Colonic mucosa (tissue), 4 donors: ENCODE measurements at places on chromosomes 2 and 18. TPM values are rescaled to one million over a fixed set of nuclear protein-coding genes. Genes with fewer than 3 reads are reported as not detected.

DNA sequence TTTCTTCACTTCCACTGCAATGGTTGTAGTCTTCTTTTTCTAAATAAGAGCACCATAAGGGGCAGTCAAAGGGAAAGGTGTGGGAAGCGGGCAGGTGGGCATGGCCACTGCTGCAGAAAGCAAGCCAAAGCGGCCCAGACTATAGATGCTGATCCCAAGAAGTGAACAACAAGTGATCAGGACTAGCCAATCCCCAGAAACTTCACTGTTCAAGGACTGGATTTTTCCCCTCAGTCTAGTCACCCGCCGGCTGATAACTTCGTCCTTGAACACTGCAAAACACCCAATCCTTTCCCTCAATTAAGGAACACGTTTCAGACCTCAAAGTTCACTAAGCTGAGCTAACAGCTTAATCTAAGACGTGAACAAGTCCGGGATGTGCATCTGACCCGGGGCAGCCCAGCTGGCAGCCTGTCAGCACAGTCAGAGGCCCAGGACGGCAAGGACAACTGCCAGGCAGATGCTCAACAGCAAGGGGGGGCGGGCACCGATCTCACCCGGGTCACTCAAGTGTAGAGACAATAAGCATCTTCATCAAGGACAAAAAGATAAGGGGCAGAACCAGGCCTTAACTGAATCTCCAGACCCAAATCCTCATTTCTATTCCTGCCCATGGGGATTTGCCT lies 59.8 kb downstream of the HDLBP start:
- DNase-seq: no peak

DNA sequence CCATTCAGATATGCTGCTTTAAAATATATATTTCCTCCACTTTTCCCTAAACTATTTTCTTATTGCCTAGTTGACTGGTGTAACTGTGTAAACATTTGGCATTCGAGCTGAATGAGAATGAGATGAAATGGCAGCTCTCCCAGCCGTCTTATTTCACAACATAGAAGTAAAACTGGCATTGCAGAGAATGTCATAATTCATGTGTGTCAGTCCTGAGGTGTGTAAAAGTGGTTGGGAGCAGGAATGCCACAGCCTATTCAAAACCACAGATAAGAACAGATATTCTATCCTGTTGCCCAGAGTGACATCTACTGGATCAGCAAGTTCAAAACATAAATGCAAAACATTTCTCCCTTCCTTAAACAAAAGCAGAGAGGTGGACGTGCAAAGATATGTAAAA lies 565.5 kb upstream of the CHAC2 start:
- DNase-seq: peak; percentile 24

Gene SCYGR8
- not detected for total RNA-seq

DNA sequence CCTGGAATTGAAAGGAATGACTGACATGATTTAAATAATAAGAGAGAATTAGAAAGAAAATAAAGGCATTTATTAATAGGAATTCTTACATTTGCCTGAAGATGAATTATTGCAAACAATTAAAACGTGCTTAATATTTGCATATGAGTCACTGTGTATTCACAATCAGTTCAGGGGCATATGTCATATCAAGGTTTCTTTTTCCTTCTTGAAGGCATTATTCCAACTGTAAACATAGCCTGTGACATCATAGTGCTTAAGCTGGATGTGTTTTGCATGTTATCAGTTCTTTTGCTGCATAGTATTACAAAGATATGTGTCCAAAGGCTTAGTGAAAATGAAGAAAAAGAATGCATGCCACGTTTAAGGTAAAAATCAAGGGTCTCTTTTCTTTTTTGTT lies 80.8 kb downstream of the MEIS1 start:
- no peak for DNase-seq

DNA sequence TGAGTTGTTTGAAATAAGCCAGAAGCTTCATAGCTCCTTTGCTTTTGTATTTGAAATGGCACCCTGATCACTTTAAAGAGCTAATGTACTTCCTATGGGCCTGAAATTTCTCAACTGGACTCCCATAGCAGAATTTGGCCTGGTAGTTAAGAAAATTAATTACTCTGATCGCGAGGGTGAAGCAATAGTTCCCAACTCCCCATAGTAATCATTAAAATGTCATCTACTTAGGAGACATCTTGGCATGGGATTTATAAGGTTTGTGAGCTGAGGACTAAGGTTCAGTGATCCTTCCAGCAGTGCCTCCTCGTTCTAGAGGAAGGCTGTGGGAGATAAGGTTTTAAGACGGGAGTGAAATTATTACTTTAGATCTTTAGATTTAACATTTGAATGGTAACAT lies 581.0 kb downstream of the ARHGAP15 start:
- no peak for DNase-seq

DNA sequence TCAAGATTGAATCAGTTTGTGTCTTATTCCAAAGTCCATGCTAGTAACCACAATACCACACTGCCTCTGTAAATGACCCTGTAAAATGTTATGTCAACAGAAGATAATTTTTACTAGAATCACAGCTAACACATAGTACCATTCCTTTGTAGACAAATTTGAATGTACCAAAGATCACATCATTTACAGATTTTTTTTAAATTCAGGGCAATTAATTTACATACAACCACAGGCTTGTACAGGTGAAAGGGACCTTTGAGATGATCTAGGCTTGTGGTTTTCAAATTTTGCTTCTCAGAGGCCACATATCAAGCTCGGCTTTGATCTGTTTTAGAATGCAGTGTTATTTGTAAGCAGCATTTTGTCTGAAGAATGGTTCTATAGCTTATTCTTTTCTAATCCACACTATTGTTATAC lies 63.8 kb upstream of the PPM1B start:
- DNase-seq: no peak

Gene STAT4
- 2.1 TPM for total RNA-seq

GRCh38 chr18:67179726-67180125 lies 336.8 kb downstream of the DSEL start:
- DNase-seq: no peak

Gene ONECUT2
- 0.05 TPM for total RNA-seq

GRCh38 chr18:4130734-4131719 lies 324.1 kb downstream of the DLGAP1 start:
- no peak for DNase-seq

DNA sequence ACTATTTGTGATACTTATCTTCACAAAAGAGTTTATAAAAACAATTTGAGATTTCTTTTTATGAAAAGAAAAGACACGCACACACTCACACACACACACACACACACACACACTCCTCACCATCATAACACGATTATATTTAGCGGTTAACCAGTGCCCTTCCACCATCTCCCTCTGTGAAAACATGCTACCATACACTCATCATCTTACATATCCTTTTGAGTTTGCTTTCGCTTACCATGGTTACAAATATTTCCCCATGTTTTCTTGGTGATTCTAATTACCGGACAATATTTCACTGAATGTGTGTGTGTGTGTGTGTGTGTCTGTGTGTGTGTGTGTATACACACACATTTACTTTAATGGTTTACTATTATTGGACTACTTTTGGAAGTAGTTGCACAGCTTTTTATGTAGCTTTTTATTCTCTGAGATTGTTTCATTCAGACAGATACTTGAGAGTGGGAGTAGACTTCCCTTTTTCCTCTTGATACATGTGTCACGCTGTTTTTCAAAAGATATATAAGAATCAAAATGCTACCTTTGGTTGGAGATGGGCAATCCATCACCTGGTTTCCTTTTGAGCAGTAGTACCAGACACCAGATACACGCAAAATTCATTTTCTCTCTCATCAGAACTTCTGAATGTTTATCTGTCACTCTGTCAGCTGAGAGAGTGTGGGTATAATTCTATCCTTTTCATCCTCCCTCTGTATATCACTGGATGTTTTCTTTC lies 138.1 kb downstream of the SETBP1 start:
- DNase-seq: no peak

Gene CYBRD1
- 35.6 TPM for total RNA-seq

DNA sequence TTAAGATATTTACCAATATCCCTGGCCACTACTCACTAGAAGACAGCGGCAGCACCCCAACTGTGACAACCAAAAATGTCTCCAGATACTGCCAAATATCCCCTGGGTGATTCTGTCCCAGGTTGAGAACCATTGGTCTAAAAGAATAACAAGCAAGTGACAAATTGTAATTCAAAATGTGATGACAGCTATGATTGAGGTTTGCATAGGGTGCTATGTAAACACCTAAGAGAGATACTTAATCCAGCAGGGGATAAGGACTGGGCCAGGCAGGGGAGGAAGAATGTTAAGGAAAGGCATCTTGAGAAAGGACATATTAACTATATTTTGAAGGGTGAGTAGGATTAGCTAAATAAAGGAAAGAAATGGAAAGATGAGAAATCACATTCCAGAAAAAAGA lies 38.0 kb upstream of the ENOSF1 start:
- DNase-seq: no peak

DNA sequence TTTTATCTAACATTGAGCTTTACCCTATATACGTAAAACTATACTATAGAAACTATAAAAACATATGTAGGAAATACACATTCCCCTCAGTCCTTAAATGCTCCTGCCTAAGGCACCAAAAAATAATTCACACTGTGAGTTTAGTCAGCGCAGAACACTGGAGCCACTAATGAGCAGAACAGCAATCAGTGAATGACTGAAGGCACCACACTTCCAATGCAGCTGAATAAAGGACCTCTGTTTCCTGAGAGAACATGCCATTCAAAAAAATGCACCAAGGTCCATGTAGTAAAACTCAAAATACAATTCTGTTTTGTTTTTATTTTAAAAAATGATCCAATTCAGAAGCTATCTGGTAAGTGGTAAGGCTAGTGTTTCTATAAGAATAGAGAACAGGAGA lies 1280.6 kb upstream of the NRXN1 start:
- DNase-seq: no peak

DNA sequence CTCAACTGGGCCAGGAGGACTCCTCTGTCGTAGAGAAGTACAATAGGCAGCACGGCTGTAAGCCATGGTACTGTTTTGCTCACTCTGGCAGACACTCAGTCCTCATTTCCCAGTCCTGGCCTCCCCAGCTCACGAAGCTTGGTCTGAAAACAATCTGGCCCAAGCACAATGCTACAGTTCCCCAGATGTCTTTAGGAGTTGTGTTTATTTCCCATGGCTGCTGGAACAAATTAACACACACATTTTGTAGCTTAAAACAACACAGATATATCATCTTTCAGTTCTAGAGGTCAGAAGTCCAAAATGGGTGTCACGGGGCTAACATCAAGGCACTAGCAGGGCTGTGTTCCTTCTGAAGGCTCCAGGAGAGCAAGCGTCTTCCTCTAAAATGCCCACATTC lies 13.0 kb downstream of the FABP1 start:
- DNase-seq: no peak

DNA sequence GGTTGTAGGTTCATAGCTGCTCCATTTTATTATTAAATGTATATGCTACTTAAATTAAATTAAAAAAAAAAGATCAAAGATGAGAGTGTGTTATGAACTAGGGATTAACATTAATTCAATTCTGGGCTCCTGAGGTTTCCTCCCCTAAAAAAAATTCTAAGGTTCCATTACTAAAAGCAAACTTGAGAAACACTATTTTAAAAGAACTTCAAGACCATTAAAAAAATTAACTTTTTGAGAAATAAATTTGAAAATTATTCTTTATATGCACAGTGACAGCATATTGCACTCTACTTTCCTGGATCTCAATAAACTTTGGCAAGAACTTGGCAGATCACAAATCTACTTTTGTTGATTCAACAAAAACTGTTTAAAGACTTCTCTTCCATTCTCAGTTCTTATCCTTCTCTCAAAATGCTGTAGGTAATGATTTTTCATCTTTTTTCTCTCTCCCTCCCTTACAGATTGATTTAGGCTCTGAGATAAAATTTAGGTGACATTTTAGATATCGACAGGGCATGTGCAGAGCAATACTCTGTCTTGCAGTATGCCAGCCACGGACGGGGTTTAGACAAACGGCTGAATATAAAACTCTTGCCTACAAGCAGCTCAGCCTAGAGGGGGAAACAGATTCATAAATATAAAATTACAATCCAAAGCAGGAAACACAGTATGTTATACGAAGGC lies 592 bp upstream of the MARS2 start:
- no peak for DNase-seq

DNA sequence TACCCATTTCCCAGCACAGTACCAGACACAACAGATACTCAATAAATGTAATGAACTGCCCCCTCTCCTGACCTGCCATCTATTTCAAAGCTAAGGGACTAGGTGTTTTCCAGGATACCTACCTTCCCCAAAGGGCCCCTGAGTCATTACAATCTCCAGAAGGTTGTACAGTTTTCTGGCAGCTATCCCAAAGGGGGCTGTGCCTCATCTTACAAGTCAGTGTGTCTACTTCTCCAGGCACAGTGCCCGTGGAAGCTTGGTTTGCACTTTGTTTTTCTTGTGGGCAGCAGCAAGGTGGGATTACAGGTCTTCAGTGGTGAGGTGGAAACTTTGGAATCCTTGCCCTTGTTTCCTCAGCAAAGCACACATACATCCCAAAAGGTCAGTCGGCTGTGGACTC lies 62.8 kb upstream of the CYP26B1 start:
- DNase-seq: no peak

GRCh38 chr2:17617955-17618354 lies 77.5 kb downstream of the VSNL1 start:
- DNase-seq: no peak

DNA sequence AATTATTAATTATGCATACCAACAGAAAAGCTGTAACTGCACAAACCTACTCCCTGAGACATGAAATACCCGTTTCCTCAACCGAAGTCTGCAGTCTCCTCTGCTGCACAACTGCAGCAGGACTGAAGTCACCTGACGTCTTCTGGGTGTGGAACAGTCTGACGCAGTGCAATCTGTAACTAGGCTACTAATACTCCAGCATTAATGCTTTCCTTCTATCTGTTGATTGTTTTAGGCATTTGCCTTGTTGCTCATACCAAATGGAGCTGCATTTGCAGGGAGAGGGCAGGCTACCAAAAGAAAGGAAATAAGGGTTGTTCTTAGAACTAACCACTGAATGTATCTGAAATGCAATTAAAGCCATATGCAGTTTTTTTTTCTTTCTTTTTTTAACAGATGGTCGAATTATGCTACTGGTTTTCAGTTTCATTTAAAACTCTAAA lies 40.1 kb downstream of the RTN4 start:
- peak; percentile 83 for DNase-seq

Gene IL1RN
- total RNA-seq: 6.0 TPM

DNA sequence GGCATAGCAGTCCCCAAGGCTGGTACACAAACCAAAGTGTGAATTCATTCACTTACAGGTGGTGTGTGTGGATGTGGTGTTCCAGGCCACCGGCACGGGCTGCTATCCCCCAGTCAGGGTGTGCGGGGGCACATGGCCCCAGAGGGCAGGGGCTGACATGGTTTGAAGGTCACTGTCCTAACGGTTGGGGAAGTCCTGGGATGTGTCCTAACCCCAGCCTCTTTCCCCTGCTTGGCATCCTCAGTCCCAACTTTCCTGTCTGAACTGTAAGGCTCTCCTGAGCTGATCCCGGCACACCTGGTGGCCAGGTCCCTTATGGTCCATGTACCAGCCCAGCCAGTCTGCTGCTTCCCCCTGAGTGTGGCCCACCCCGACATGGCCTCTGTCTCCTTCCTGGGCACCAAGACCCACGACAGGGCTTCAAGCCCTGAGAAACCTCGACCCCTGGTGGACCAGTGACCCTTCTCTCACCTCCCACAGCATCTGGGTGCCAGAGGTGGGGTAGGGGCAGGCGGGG lies 2.4 kb upstream of the TMEM185B start:
- no peak for DNase-seq

- no peak for DNase-seq
Measured at GRCh38 chr2:50438259-50438658, 593.7 kb downstream of the NRXN1 start.
